Smooth muscle cell of the coronary artery (primary cell): ENCODE measurements at places on chromosomes 3 and 15. TPM values are rescaled to one million over a fixed set of nuclear protein-coding genes. Genes with fewer than 3 reads are reported as not detected.

The UBA3 gene
- 79.6 and 107 TPM in 2 replicates for total RNA-seq

The SLC24A5 gene
- not detected in 2 replicates for total RNA-seq

The MYRIP gene
- total RNA-seq: under 0.01 and 0.68 TPM in 2 replicates

The ZBBX gene
- total RNA-seq: not detected in 2 replicates

The P3H2 gene
- 0.47 and 2.6 TPM in 2 replicates for total RNA-seq

The DPPA2 gene
- total RNA-seq: not detected in 2 replicates

The CPEB1 gene
- total RNA-seq: 1.7 and 13.8 TPM in 2 replicates

The RHCG gene
- 0.12 TPM in 1 of 2 replicates, not detected in the other for total RNA-seq

The AMT gene
- 0.60 and 2.0 TPM in 2 replicates for total RNA-seq

The PATL2 gene
- total RNA-seq: 0.08 and 0.82 TPM in 2 replicates

The MRAS gene
- 56.3 and 69.1 TPM in 2 replicates for total RNA-seq
